ENCODE measurements at places on chromosomes 11 and 22.
A peak's percentile ranks its signal among the peaks of the same experiment; 100 is the strongest.

GRCh38 chr11:76768088-76768908, 14.9 kb upstream of the TSKU start:
- no peak for DNase-seq

DNA sequence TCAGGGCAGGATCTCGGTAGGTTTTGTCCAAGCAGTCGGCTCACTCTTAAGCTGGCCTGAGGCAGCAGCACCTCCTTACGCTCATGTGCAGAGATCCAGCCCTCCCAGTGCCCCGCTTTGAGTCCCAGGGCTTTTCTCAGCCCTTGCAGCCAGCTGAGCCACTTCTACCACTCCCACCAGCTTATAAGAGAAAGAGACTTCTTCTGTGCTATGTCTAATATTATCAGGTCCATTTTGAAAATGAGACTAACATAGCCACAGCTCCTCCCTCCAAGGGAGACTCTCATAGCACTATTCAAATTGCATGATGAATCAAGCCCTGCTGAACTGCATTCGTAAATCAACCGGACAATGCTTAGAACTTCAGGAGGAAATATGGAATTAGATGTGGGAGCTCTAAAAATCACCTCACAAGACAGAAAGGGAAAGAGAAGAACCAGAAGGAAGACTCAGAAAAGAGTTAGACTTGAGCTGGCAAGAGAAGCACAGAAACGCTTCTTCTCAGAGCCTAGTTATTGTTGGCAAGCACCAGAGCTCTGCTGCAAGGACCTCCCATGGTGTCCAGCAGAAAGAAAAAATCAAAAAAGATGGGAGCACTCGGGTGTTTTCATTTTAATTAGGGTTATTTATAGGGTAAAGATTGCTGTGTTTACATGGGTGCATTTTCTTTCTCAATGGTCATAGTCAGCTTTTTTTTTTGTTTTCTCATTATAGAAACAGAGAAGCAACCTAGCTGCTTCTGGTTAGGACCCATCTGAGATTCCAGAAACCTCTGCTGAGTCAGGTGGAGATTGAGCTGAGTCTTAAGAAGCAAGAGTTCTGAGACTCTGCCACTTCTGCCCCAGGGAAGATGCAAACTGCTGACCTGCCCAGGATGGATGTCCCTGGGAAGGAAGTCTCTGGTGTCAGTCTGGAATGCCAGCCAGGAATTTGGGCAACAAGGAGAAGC, 181.4 kb downstream of the ETS1 start:
- DNase-seq = no peak

- no peak for DNase-seq
Measured at GRCh38 chr11:35313066-35313759, 106.1 kb downstream of the SLC1A2 start.

GRCh38 chr11:39975091-39975490, 1484.4 kb downstream of the LRRC4C start:
- no peak for DNase-seq

- DNase-seq = no peak
Measured at GRCh38 chr11:108144615-108145014, 23.2 kb downstream of the ACAT1 start.

DNA sequence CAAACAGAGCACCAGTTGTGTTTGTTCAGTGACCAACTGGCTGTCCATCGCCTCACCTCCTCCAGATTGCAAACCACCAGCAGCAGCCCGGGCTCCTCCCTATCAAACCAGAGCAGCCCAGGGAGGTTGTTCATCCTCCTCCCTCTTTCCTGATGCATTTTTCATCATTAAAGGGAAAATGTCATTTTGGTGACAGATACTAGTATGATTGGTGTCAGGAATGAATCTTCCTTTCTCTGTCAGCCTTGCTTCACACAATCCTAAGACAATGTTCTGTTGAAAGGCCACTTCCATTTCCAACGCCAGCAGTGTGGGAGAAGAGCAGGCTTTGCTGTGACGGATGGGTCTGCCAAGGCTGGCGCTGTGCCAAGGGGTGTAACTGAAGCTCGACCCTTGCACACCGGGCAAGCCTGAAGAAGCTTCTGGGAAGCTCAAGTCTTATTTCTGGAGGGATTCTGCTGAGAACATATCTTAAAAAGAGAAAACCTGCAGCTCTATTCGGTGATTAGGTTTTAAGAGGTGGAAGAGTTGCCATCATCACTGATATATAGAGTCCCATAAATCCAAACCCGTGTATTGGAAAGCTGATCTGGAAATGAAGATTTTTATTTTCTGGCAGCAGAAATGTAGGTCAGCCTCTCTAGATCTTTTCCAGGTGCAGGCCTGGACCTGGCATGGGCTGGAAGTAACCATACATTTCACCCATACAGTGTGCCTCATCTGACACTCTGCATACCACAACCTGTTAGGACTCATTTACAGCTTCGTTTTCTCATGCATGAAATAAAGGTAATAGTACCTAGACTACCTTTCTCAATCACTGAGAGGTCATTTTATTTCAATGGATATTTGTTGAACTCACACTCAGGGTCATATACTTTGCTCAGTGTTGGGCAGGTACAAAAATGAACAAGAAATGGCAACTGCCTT, 524.5 kb downstream of the NTM start:
- DNase-seq = no peak

DNA sequence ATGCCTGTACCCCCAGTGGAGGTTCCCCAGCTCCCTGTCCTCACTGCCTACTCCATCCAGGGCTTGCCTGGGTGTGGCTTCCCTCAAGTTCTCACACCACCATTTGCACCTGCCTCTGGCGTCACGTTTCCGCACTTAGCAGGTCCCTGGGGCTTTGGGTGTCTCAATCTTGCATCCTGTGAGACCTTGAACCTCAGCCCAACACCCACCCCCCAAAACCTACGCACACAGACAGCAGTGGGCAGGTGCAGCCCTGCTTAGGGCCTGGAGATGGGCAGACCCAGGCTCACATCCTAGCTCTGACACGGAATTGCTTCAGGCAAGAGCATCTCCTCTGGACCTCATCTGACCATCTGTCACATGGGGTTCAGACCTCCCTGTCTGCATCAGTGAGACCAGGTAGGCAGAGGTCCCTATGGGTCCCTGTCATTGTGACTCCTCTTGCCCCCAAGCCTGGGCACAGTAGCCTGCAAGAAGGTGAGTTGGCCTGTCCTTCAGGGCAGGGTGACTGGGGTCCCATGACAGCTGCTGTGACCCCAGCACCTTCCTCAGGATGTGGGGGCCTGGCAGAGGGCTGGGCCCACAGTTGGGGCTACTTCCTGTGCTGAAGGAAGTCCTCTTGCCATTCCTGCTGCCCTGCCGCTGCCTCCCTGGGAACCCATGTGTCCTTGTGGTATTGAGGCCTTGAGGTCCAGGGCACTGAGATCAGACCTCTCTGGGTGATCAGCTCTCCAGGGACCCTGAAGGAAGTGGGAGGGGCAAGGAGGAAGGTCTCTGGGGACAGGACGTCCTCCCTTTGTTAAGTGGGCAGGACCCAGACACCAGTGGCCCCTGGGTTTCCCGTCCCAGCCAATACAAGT, 2.0 kb downstream of the SIPA1 start:
- DNase-seq = no peak

- no peak for DNase-seq
Measured at GRCh38 chr11:105033781-105034180, 1.2 kb downstream of the CASP1 start.

GRCh38 chr11:10066441-10066840, 227.6 kb downstream of the SBF2 start:
- no peak for DNase-seq

DNA sequence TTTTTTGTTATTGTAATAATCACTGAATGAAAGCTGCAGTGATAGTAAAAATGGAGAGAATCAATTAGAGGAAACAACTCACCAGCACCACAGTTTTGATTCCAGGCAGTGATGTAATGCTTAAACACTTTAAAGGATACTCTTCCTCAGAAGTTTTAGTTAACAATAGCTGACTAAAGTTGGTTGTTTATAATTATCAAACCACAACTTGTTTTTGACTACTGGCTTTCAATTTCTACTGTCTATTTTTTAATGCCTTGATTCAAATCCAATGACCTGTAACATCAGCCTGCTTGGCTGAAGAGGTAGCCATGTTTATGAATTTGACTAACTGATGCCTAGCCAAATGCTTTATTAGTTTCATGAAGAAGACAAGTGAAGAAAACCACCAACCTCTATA, 18.2 kb upstream of the CASP12 start:
- DNase-seq = no peak

GRCh38 chr22:19497245-19497644, 17.5 kb downstream of the CDC45 start:
- DNase-seq = no peak

DNA sequence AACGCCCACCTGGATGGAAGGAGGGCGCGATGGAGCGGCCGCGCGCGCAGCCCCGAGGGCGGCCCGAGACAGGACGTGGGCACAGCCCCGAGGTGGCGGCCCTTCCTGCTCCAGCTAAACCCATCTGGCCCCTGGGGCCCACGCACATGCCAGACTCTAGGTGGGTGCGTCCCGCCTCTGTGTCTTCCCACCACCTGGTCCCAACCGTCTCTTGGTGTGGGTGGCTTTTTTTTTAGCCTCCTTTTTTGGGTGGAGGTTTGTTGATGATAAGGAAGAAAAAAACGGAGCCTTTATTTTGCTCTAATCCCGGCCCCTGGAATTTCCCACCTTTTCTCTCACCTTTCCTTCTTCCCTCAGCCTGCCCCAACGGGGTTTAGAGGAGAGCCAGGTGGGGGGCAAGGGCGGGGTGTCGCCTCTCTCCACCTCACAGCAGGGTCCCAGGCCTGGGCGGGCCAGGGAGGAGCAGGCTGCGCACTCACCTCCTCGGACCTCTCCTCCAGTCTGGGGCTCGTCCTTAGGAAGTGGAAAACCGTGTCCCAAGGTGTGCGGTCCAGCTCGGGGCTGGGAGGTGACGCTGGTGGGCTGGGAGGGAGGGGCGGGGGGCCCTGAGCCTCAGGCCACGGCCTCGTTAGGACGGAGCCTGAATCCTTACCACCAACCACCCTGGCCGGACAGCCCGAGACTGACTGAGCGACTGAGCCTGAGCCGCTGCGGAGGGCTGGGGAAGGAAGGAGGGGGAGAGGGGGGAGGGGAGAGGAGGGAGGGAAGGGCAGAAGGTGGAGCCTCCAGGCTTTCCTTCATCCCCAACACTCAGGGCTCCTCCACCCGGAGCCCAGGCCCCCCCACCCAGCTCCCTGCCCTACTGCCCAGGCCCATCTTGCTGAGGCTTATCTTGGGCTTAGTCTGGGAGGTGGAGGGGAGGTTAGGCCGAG, at the start of gene SOX10:
Gene SOX10, minus strand, starts transcription at position 696 of the 932 bp plus-strand sequence. CDS start 771 bp downstream, outside the sequence.
- DNase-seq = peak; percentile 82

DNA sequence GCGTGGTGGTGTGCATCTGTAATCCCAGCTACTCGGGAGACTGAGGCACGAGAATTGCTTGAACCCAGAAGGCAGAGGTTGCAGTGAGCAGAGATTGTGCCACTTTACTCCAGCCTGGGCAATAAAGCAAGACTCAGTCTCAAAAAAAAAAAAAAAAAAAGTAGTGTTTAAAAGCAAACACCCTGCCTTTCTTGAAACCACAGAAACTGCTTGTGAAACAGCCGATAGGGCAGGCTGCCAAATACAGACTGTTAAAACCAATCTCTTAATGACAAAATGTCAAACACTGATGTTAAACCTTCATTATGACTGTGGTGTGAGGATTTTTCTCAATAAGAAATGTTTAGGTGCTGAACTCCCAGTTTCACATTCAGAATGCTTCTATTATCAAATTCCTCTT, 27.3 kb downstream of the MARK2 start:
- no peak for DNase-seq

GRCh38 chr11:10666556-10667520, 26.7 kb downstream of the IRAG1 start:
- no peak for DNase-seq
